ENCODE measurements at places on chromosomes 4 and X. TPM values are rescaled to one million over a fixed set of nuclear protein-coding genes. Genes with fewer than 3 reads are reported as not detected.

DNA sequence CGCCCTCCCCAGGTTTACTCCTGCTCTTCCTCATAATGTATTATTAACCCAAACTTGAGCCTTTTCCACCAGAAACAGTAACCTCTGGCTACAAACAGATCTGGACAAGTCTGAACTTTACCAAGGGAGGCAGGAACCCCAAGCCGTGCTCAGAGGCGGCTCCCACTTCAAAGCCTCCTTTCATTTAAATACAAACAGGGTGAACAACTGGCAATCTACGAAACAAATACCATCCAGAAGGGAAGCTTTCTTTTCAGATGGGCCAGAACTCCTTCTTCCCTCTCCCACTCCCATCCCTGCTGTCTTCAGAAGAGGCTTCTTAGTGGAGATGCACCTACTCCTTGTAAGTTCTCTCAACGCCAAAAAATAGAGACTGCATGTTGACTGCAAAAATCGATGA lies 2.1 kb upstream of the GPC4 start:
- H3K4me1 ChIP-seq = no peaks in the 10 kb centered on the region
- DNase-seq = no peak
- peaks cover 2% of the 10 kb centered on the region for H3K27me3 ChIP-seq
- H3K36me3 ChIP-seq = no peaks in the 10 kb centered on the region

Gene SOWAHD
- not detected for total RNA-seq

Gene YY2
- 0.67 TPM for total RNA-seq

Gene TRPC5OS
- total RNA-seq = not detected

DNA sequence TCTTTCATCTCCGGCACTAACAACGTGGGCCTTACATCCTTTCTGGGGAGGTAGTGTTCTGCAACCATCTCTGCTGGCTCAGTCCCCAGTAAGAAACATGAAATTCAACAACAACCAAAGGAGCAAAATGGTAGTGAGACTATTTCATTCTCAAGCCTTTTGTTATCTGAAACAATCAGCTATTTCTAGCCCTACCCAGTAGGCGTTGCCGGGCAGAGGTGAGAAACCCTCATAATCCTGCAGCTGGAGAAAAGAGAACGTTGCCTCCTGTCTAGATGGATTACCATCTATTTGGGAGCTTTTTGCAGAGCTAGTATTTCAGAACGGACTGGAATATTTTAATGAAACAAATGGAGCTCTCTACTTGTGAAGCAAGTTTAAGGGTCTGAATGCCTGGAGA lies 66.4 kb upstream of the GPR174 start:
- H3K27me3 ChIP-seq = no peaks in the 10 kb centered on the region
- H3K36me3 ChIP-seq = no peaks in the 10 kb centered on the region
- H3K4me3 ChIP-seq = peak overlapping the region; percentile 51
- no peak for DNase-seq

GRCh38 chr4:26542991-26543390 lies 40.9 kb upstream of the TBC1D19 start:
- H3K27me3 ChIP-seq = no peaks in the 10 kb centered on the region
- H3K4me1 ChIP-seq = no peaks in the 10 kb centered on the region
- DNase-seq = no peak

DNA sequence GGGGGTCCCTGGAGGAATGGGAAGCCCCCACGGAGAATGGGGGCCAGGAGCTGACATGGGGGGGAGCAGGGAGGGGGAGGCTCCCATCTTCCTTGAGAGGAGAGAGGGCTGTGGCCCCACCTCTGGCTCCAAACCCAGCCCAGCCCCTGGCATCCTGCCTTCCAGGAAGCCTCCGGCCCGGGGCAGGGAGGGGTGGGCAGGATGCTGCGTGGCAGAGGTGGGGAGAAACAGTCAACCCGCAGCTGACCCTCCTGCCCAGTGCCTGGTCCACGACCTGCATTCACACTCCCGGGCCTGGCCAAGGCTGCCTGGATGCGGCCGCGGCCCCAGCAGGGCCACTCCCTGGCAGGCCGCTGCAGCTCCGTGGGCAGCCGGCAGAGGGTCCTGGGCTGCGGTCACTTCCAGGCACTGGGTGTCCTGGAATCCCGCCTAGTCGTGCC lies 39.0 kb downstream of the CPLX1 start:
- no peak overlapping the region for H3K27ac ChIP-seq
- H3K4me1 ChIP-seq = peaks cover 31% of the 10 kb centered on the region
- no peaks in the 10 kb centered on the region for H3K36me3 ChIP-seq
- DNase-seq = no peak
- no peaks in the 10 kb centered on the region for H3K27me3 ChIP-seq

DNA sequence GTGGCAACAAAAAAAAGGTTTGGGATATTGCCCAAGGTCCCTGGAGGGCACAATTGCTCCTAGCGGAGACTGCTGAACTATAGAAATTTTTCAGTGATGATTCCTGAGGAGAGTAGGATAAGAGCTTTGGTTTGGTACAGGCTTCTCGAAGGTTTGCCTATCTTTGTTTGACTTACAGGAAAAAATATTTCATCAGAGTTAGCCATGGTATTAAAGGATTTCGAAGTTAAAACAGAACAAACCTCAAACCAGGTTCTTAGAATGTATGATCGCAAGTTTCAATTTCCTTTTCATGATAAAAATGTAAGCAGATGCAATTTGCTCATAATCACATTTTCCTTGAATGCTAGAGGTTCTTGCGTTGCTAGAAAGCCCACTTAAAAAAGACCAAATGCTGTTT lies 1.7 kb downstream of the EGFL6 start:
- H3K27me3 ChIP-seq = peaks cover 13% of the 10 kb centered on the region
- H3K27ac ChIP-seq = no peak overlapping the region
- DNase-seq = no peak
- peaks cover 7% of the 10 kb centered on the region for H3K4me1 ChIP-seq
- H3K4me3 ChIP-seq = no peak overlapping the region
- H3K36me3 ChIP-seq = no peaks in the 10 kb centered on the region

Gene AFM
- not detected for total RNA-seq

GRCh38 chr4:44927399-44928380 lies 201.3 kb upstream of the GNPDA2 start:
- H3K4me3 ChIP-seq = no peak overlapping the region
- no peaks in the 10 kb centered on the region for H3K36me3 ChIP-seq
- no peaks in the 10 kb centered on the region for H3K4me1 ChIP-seq
- H3K27me3 ChIP-seq = no peaks in the 10 kb centered on the region
- DNase-seq = no peak

DNA sequence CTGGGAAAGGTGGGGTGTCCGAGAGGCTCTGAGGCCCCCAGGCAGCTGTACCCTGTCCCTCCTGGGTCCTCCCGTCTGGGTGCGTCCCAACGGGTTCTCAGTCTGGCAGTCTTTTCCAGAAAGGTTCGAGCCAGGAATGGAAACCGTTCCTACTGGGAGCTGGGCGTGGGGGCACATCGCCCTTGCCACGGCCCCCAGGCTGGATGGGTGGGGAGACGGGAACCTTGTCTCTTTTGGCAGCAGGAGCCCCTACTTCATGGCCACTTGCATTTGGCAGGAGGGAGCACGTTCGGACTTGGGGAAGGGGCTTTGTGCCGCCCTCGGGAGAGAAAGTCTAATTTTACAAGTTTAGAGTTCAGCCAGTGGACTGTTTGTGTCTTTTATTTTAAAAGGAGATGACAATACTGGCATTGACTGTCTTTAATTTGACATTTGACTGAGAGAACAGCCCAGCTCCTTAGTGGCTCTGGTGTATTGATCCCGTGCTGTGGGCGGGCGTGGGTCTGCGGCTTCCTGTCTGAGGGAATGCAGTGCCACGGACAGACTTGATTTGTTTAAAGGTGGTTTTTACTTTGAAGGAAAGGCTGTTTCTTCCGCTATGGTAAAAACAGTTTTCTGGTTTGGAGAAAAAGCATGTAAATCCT lies 95.1 kb downstream of the SORCS2 start:
- no peak overlapping the region for H3K4me3 ChIP-seq
- no peaks in the 10 kb centered on the region for H3K36me3 ChIP-seq
- no peaks in the 10 kb centered on the region for H3K4me1 ChIP-seq
- DNase-seq = no peak

DNA sequence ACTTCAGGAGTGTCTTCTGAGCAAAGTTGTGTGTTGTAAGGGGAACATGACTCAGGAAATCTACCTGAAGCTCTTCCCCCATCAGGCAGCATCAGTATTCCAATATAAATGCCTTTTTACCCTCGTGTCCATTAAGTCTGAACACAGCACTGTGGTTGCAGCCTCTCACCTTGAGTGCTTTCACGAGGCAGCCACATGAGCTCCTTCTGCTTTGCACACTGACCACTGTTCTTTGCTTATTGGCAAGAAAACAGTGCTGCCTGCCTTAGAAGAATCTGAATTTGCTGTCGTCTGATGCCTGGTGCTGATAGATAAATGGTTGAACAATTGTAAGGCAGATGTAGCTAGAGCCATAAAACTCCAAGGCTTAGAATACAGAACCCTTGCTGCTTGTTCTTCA lies 139.6 kb upstream of the WDR1 start:
- H3K27me3 ChIP-seq = peaks cover 2% of the 10 kb centered on the region
- no peak overlapping the region for H3K4me3 ChIP-seq
- no peak overlapping the region for H3K27ac ChIP-seq
- no peak for DNase-seq
- no peaks in the 10 kb centered on the region for H3K4me1 ChIP-seq

- no peaks in the 10 kb centered on the region for H3K27me3 ChIP-seq
- H3K27ac ChIP-seq = no peak overlapping the region
- H3K4me1 ChIP-seq = no peaks in the 10 kb centered on the region
- H3K4me3 ChIP-seq = no peak overlapping the region
These were observed 85.3 kb downstream of the ZNF518B start for GRCh38 chr4:10371869-10372471.

- H3K27me3 ChIP-seq = no peaks in the 10 kb centered on the region
- DNase-seq = no peak
- H3K4me1 ChIP-seq = no peaks in the 10 kb centered on the region
- no peak overlapping the region for H3K27ac ChIP-seq
- no peaks in the 10 kb centered on the region for H3K36me3 ChIP-seq
These were observed 624.1 kb upstream of the GNPDA2 start for GRCh38 chr4:45350438-45350837.

DNA sequence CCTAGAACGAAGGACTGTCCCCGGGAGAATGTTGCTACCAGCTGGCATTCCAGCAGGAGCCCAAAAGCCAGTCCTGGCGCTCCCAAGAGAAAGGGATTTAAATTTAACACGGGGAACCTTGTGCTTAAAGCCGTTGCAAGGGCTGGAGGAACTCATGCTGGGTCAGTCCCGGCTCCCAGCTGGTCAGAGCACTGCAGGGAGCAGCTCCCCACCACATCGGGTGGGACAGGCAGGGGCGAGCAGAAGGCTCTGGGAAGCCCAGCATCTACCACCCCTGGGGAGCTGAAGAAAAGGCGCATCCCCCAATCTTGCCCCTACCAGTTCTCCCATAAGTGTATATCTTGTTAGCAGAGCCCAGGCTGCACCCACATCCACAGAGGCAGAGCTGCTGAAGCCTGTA lies 15.7 kb downstream of the CFAP99 start:
- no peak overlapping the region for H3K4me3 ChIP-seq
- H3K27ac ChIP-seq = no peak overlapping the region
- no peak for DNase-seq
- H3K36me3 ChIP-seq = no peaks in the 10 kb centered on the region

DNA sequence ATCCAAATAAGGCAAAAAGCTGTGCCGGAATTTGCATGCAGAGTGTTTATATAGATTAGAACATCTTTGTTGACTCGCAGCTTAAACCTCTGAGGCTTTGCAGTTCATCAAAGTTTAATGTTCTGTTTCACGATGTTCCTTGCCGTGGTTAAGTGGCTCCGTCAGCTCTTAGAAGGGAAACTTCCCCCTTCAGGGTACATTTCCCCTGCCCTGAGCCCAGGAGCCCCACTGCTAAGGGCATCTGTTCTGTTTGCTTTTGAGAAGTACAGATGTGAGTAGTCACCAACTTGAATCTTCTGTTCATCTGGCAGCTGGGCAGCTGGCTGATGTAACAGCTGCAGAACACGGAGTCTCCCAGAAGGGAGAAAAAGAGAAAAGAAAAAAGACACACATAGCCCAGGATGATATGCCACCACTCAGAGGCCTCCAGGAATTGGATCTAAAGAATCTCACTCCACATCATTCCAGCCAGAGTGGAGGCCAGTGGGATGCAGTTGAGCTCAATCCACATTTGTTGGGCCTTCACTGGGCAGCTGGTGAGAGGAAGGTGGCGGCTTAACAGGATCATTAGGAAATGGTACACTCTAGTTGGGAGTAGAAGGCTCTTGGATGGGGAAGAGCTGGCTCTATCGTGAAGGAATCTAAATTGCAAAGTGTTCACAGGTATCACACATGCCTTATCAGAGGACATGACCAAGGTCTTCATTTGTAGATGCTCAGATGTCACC lies 178.7 kb upstream of the RBPJ start:
- no peaks in the 10 kb centered on the region for H3K4me1 ChIP-seq
- H3K4me3 ChIP-seq = no peak overlapping the region
- no peak overlapping the region for H3K27ac ChIP-seq
- no peaks in the 10 kb centered on the region for H3K27me3 ChIP-seq
- no peaks in the 10 kb centered on the region for H3K36me3 ChIP-seq
- peak; percentile 10 for DNase-seq

- no peaks in the 10 kb centered on the region for H3K27me3 ChIP-seq
- no peaks in the 10 kb centered on the region for H3K4me1 ChIP-seq
- no peak overlapping the region for H3K27ac ChIP-seq
- no peak overlapping the region for H3K4me3 ChIP-seq
- DNase-seq = no peak
- no peaks in the 10 kb centered on the region for H3K36me3 ChIP-seq
These were observed 837.6 kb downstream of the PDHA2 start for GRCh38 chr4:96677499-96677898.

DNA sequence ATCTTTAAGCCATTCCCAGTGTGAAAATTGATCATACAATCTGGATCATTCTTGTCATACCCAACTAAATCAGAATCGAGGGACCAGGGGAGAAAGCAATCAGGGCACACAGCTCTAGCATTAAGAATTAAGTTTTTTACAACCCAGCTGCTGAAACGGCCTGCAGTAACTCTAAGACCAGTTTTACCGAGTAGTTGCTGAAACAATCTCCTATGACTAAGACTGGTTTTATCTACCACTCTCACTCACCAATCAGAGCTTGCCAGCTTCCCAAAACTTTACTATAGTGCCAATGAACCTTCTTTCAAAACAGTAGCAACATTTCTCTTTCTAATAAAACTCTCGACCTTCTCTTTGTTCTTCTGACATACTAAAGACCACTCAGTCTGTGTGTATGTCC lies 2.8 kb upstream of the SAP30 start:
- H3K27ac ChIP-seq = peak overlapping the region; percentile 53
- peaks cover 41% of the 10 kb centered on the region for H3K4me1 ChIP-seq
- no peaks in the 10 kb centered on the region for H3K27me3 ChIP-seq

DNA sequence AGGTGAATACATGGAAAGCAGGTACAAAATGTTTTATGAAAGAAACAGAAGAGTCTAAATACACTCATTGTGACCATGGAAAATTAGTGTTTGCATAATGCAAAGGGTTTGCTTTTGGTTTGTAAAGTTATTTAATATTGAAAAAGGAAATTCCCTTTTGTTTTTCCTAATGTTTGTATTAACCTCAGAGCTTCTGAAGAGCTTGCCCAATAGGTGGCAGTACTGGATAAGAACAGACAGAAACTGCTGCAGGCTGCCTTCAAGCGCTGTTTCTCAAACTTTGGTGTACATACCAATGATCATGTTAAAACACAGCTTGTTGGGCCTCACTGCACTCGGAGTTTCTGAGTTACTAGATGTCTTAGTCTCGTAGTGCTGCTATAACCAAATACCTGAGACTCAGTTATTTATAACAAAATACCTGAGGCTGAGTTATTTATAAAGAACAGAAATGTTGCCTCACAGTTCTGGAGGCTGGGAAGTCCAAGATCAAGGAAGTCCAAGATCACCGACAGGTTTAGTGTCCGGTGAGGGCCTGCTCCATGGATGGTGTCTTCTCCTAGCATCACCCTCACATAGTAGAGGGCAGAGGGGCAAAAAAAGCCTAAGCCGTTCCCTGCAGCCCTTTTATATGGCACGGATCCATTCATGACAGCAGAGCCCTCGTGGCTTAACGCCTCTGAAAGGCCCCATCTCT lies 54.2 kb downstream of the SUPT20HL2 start:
- no peaks in the 10 kb centered on the region for H3K4me1 ChIP-seq
- DNase-seq = no peak
- no peaks in the 10 kb centered on the region for H3K36me3 ChIP-seq
- H3K27ac ChIP-seq = no peak overlapping the region

Data from CD4-positive, CD25-positive, alpha-beta regulatory T cell (primary cell).